ENCODE measurements at places on chromosomes 3 and 15.

DNA sequence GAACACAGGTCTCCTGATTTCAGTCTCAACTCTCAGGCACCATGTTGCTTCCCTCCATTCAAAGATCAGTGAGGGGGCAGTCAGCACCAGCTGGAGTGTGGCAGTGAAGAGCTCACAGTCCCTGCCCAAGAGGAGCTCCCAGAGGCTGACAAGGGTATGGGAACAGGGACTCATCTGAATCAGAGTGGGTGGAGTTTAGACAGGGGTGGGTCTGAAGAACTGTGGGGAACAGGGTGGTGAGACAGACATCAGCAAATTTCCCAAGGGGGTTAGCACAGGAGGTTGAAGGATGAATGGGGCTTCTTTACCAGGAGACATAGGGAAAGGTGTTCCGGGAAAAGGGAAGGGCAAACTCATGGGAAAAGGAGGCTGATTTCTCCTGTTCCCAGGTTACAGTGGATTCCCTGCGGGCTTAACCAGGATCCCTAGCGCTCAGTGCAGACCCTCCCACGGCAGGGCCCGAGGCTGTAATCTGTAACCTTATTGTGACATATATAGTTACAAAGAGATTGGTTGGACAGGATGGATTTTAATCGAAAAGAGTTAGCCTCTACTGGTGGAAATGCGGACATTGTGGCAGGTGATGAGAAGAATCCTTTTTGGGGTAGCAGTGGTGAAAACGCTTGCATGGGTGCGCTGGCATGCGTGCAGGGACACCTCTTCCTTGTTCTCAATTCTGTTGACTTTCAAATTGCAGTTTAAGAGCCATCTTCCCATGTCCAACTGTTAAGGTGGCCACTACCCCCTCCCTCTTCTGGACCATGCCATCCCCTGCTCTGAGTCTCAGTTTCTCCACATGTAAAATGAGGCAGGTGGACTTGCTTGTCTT, 160.3 kb downstream of the SMAD6 start:
- DNase-seq, result no peak

- DNase-seq, result no peak
These were observed 85.9 kb downstream of the SLCO3A1 start for GRCh38 chr15:91939403-91939831.

GRCh38 chr15:39362821-39363561, 217.9 kb upstream of the THBS1 start:
- DNase-seq, result no peak

- DNase-seq, result no peak
These were observed 34.0 kb downstream of the ZNF106 start for GRCh38 chr15:42456971-42457370.

All from activated T-helper 9 cell treated with anti-CD3 and anti-CD28 coated beads, Interleukin-2, amount 50 U/mL, for 16 hours (primary cell).